ENCODE measurements at places on chromosomes 3 and 15.

DNA sequence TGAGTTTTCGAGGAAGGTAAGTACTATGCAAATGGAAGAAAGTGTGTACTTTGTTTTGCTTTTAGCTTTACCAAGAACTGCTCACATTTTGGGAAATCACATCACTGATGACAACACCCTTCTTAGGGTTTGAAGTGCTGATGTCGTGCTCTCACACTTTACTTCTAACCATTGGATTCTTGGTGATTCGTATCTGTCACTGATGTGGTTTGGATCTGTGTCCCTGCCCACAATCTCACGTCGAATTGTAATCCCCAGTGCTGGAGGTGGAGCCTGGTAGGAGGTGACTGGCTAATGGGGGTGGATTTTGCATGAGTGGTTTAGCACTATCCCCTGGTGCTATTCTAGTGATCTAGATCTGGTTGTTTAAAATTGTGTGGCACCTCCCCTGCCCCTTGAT is 75.4 kb upstream of the RGMA start:
- DNase-seq, result no peak

- DNase-seq, result no peak
Observed at GRCh38 chr3:149933858-149934257, 36.8 kb downstream of the PFN2 start.

DNA sequence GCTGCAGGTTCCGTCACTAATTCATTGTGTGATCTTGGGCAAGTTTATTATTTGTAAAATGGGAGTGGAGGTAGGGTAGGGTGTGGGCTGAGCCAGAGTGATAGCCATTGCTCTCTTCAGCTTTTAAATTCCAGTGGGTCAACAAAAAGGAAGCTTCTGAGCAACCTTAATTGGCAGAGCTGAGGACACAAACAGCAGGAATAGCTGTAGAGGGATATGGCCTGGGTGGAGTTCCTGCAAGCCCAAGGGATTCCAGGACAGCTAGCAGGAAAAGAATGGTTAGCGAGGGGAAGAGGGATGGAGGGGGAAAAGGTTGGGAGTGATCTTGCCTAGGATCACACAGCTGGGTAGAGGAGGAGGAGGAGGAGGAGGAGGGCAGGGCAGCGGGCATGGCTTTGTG is 11.4 kb downstream of the CCK start:
- no peak for DNase-seq

DNA sequence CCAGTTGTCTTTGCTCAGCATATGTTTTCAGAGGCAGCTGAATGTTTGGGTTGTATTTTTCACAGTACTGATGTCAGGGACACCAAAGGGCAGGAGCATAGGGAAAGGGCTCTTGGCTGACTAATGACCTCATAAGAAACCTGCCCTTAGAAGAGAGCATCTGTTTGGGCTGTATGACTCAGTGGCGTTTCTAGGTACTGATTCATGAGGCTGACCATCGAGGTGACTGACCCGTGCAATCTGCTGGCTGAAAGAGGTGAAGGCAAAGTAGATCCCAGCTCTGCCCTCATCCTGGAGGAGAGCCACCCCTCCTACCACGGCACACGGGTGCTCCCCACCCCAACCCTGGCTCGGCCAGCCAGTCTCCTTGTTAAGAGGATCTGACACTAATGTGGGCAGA is 8.3 kb downstream of the LMCD1 start:
- no peak for DNase-seq

DNA sequence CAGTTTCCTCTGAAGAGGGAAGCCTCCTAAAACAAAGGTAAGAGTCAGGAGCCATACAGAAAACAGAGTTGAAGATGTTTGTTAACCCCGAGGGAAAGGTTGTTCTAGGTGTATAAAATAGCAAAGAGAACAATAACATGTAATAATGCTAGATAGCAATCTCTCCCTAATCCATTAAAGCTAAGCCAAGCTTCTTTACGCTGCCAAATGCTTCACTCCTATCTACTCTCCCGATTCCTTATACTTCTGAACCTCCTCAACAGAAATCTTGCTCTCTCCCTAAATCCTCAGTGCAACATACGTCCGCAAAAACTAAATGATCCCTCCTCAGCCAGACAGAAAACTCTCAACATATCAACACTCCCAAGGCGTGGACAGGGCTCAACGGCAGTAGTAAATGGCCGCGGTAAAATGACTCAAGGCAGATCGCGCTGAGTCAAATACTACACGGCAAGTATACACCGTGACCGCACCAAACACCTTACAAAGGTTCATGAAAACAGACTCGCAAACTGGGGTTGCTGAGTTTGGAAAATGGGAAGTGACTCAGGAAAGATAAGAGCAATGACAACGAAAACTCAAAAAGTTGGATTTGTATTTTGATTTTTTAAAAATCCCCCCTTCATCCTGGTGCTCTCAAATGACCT is 682 bp downstream of the CLDND1 start:
- peak; percentile 22 for DNase-seq

- DNase-seq, result no peak
Observed at GRCh38 chr15:58705105-58705504, 44.4 kb downstream of the ADAM10 start.

DNA sequence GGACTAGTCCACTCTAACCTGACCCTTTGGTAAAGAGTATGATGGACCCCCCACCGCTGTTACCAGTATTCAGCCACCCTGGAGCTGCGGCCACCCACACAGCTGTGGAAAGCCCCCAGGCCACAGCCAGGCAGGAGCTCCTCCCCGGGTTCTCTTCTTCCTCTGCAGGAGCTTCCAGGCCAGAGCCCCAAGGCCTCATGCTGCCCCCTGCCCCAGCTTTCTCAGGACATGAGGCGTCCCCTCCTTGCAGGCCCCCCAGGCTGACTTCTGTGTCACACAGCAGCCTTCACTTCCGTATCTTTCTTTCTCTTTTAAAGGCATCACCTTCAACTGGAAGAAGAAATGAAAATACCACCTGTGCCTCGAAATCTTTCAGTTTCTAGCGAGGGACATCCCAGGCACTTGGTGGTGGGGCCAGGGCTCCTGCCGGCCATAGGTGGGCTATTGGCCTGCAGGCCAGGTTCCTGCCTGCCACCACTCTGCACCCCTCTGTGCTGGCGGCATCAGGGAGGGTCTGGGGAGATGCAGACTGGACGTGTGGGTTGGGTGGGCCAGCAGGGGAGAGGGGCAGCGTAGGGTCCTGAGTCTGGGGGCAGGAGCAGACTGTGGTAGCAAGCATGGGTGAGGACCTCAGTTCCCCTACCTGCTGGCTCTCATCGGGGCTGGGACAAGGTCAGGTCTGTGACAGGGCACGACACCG is 19.9 kb downstream of the KLF13 start:
- no peak for DNase-seq

DNA sequence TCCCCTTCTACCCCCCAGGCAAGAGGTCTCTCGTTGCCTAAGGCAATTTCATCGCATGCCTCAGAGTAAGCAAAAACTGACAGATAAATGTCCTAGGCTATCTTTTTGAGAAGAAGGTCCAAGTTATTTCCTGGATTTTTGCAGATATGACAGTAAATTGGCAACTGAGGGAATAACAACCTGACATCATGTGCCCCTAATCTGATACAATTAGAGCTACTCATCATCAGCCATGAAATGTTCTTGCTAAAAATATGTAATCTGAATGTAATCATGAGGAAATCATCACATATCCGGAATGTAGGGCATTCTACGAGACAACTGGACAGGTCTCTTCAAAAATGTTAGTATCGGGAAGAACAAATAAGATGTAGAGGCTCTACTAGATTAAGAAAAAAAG is 44.1 kb downstream of the TNIK start:
- no peak for DNase-seq

- DNase-seq, result no peak
Observed at GRCh38 chr3:12866836-12867235, 25.5 kb upstream of the RPL32 start.

DNA sequence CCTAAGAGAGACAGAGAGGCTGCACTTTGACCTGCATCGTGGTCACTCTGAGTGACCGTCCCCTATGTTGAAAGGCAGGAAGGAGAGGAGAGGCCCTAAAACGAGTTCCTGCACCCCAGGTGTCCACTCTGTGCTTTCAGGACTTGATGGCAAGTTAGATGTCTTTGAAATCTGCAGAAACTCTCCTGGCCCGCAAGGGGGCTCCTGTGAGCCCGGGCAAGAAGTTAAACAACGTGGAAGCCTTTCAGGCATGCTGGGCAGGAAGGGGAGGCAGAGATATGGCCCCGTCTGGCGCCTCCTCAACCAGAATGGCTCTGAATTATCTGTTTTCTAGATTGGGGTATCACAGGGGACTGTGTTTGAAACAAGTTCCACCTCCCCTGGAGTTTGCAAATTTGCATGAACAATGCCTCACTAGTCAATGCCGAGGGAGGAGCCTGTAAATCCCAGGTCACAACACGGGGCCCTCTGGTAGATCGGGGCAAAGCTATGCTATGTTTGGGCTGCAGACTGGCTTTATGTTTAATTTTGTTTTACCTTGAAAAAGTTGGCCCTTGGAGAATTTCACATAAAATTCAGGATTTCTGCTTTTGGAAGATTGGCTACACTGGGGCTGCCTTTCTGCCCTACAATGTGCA is 9.8 kb downstream of the CTXND1 start:
- DNase-seq, result no peak

GRCh38 chr3:48716508-48716981 is 476 bp downstream of the IP6K2 start:
- no peak for DNase-seq

Measured in activated T-helper 1 cell treated with anti-CD3 and anti-CD28 coated beads, Interleukin-2, amount 50 U/mL, for 16 hours (primary cell).